Naive thymus-derived CD8-positive, alpha-beta T cell (primary cell): ENCODE measurements at places on chromosomes 3 and 15. TPM values are rescaled to one million over a fixed set of nuclear protein-coding genes. Genes with fewer than 3 reads are reported as not detected.

Gene EOMES
- 6.2 TPM for polyA plus RNA-seq

Gene RTP3
- not detected for polyA plus RNA-seq

Gene HCLS1
- 402 TPM for polyA plus RNA-seq

Gene TRAIP
- 2.0 TPM for polyA plus RNA-seq

Gene IGF2BP2
- not detected for polyA plus RNA-seq

Gene SOX14
- not detected for polyA plus RNA-seq

Gene CCR8
- polyA plus RNA-seq = not detected

Gene PARL
- polyA plus RNA-seq = 108 TPM

Gene KBTBD13
- not detected for polyA plus RNA-seq

Gene CD276
- polyA plus RNA-seq = not detected

Gene CLN6
- polyA plus RNA-seq = 3.3 TPM
